ENCODE measurements at places on chromosomes 7 and 10.

GRCh38 chr10:77062381-77062780 lies 575.2 kb downstream of the KCNMA1 start:
- DNase-seq: no peak

GRCh38 chr7:120731271-120731670 lies 126.7 kb downstream of the TSPAN12 start:
- DNase-seq: no peak

DNA sequence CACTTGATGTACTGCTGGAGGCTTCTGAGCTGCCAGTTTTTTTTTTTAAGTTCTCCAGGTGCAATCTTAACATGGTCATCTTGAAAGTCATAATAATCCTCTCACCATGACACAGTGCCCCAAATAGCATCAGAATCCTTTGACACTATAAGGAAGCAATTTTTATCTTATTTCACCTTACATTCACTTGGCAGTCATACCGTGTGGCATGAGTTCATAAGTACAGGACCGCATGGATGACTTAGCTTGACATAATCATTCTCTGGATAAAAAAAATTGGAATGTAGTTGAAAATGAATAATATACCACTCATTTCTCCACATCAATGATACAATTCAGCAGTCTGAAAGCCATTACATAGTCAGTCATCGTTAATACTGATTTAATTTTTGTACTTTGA lies 25.6 kb upstream of the TMEM196 start:
- DNase-seq: no peak

DNA sequence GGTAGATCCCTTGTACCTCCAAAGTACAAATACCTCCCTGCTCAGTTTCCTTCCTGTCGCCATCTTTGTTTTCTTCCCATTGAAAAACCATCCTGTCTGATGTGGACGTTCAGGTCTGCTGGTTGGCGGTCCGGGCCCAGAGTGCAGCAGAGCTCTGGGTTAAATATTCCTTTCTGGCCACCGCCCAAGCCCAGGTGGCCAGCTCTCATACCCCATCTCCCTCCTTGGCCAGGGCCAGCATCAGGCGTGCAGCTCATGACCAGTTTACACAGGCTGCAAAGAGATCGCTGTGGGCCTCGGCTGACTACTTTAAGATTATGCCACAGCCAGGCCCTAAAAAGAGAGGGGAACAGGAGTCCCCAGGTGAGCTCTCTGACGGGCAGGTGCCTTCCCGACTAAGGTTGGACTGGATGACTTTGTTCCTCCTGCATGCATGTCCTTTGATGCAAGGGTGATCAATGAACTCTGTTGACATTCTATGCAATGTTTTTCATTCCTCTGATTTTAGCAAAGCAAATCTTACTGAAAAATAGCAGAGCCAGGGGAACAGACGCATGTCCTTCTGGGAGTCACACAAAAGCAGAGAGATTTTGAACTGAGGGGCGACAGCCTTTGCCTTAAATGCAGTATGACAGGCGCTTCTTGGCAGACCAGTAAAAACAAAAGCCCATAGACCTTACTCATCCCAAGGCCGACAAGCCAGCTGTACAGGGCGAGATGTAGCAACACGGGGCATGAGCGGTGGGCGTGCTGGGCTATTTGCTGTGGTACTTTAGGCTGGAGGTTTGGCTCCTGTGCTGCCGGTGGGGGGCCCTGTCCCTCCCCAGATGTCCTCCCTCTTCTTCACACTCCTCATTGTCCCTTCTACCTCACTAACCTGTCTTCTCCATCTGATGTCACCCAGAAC lies 33.3 kb upstream of the SH2B2 start:
- no peak for DNase-seq

DNA sequence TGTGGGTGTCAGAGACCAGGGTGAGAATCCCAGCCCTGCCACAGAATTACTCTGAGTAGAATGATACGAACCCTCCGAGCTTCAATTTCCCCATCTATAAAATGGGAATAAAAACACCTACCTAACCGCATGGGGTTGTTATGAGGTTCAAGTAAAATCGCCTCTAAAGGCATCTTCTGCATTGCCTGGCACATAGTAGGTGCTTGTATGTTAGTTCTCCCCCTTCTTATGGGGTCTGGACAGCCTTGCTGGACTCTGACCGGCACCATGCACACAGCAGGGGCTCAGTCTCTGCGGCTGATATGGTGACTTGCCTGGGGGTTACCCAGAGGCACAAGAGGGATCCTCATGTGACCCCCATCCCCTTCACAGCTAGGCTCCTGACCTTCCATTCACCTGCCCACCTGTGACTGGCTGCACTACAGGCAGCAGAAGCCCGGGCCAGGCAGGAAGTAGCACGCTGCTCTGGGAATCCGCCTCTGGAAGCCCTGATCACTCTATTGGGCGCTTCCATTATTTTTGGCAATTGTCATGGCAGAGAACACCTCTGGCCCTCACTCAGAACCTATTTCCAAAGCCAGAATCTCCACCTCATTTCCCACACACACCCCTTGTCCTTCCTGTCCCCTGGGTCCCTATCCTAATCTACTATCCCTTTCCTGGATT lies 6.0 kb downstream of the SH3PXD2A start:
- no peak for DNase-seq

- no peak for DNase-seq
These were observed 6.3 kb downstream of the C10orf67 start for GRCh38 chr10:23338155-23338828.

DNA sequence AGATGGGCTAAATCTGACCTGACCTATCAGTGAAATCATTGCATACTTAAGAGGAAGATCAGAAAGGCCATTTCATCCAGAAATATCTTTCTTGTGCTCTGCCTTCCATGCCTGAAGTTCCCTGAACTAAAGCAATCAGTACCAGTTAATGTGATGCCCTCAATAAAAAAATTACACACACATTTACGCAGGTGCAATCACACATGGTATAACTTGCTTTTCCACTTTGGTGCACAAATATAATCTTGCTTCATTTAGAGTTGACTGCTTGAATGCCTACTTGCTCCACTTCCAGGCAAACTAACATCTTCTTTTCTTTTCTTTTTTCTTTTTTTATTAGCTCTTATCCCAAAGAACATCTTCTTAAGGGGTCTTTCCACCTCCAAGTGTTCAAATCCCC lies 58.3 kb upstream of the KIF5B start:
- no peak for DNase-seq

- no peak for DNase-seq
These were observed 8.7 kb downstream of the WBP1L start for GRCh38 chr10:102752266-102752930.

DNA sequence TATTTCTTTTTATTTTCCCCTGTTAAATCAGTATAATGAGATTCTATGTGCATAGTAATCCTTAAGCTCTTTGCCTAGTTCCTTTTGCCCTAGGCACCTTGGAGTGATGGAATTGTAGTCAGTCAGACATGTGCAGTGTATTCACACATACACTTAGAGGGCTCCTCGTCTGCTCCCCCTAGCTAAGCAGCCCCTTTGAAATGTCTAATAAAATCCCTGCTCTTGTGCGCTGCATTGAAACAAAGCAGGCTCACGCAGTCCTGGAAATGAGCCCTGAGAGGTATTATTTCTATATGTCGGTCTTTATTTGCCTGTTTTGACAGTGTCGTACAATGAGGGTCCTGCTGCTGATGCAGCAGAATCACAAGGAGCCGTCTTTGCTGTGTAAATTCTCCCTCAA lies 258.7 kb downstream of the AUTS2 start:
- DNase-seq: no peak

DNA sequence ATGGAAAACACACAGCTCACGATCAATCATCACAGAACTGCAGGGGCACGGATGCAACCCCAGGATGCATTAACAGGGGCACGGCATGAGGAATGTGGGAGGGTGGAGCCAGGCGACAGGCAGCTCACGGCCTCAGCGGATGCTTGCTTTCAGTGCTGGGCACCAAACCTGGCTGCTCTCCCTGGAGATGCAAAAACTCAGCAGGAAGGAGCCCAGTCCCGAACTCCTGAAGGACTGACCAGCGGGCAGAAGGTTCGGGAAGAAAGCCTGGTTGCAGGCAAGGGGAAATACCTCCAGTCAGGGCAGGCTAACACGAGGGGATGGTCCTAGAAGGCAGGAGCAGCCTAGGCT lies 66.8 kb downstream of the CHST15 start:
- no peak for DNase-seq

- no peak for DNase-seq
These were observed 34.3 kb downstream of the NACAD start for GRCh38 chr7:45054442-45054841.
